Femur (tissue), 1 donor: ENCODE measurements at places on chromosomes 13 and 19.

DNA sequence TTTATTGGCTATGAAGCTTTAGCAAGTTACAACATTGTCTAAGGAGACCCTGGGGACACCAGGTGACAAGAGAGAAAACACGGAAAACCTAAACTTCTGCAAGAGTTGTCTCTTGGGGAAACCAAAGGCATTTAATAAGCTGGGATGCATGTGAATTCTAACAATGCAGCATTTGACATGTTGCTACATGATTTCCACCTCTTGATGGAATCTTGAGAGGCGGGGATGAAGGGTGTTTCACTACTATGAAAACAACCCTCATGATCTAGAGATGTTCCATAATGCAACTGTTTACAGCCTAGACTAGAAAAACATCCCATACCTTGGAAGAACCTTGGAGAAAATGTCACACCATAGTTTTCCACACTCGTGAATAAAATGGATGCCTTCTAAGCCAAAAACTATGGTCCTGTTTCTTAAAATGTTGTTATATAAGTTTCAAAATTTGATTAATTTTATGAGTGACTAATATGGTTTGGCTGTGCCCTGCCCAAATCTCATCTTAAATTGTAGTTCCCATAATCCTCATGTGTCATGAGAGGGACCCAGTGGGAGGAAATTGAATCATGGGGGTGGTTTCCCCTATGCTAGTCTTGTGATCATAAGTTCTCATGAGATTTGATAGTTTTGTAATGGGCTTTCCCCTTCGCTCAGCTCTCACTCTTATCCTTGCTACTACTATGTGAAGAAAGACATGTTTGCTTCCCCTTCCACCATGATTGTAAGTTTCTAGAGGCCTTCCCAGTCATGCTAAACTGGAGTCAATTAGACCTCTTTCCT, 164.6 kb downstream of the TNFSF13B start:
- no peak for DNase-seq

DNA sequence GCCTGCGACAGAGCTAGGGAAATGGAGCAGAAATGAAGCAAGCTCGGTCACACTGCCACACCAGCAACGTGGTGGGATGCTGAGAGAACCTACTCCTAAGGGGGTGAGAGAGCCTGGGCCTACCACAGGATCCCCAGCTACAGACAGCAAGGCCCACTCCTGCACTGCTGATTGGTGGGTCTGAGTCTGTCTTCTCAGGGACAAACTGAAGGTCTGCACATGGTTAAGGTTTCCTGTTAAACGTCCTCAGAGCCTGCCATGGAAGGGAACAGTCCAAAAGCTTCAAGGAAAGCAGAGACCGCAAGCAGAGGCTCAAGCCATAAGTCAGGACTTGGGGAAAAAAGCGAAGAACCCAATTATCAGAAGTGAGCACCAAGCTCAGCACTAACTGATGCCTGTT, 53.5 kb upstream of the MED4 start:
- no peak for DNase-seq

GRCh38 chr13:113182046-113182445, 23.6 kb downstream of the PROZ start:
- no peak for DNase-seq

DNA sequence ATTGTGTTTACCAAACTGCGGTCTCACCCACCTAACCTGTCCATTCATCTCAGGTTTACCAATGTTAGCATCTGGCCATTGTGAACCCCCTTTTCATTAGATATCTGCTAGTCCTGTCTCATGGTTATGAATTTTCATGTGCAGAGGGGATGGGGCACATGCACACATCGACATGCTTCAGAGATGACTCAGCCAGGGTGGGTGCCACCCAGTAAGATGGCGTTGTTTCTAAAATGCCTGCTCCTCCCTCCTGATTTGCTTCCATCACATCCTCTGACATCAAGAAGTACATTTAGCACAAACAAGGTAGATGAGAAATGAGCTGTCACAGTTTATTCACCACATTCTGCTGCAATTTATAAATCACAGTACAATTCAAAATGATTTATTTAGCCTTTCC, 51.3 kb downstream of the GPALPP1 start:
- DNase-seq, result no peak

DNA sequence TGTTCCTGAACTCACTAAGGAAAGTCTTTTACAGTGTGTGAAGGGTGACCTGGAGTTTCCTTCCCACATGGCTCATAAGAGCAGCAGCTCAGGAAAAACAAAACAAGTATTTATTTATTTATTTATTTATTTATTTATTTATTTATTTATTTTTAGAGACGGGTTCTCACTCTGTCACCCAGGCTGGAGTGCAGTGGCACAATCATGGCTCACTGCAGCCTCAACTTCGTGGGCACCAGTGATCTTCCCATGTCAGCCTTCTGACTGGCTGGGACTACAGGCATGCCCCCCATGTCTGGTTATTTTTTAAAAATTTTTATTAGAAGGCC, 10.4 kb downstream of the ARL11 start:
- no peak for DNase-seq
